ENCODE measurements at places on chromosomes 7 and 10.

DNA sequence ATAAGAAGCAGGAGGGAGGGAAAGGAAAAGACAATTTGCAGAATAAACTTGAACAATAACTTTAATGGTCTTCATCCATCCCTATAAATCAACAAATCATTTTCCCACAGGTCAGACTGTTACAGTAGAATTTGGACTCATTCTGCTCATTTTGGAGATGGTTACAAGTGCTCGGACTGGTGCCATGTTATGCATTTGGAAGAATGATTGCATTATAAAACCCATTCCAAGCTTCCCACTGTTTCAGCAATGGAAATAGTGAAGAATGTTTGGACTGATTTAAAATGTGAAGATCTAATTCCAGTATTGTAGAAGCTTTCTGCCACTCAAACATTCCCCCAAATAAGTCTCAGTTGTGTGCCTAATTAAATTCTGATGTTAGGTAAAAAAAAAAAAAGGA is 99.7 kb upstream of the ZEB1 start:
- H3K27me3 ChIP-seq = peaks cover 9% of the 10 kb centered on the region
- no peak overlapping the region for H3K27ac ChIP-seq
- no peaks in the 10 kb centered on the region for H3K4me1 ChIP-seq
- DNase-seq = no peak

GRCh38 chr10:113071446-113071845 is 121.4 kb downstream of the TCF7L2 start:
- no peak overlapping the region for H3K27ac ChIP-seq
- H3K4me1 ChIP-seq = no peaks in the 10 kb centered on the region
- H3K4me3 ChIP-seq = no peak overlapping the region
- H3K27me3 ChIP-seq = no peaks in the 10 kb centered on the region
- H3K36me3 ChIP-seq = no peaks in the 10 kb centered on the region

DNA sequence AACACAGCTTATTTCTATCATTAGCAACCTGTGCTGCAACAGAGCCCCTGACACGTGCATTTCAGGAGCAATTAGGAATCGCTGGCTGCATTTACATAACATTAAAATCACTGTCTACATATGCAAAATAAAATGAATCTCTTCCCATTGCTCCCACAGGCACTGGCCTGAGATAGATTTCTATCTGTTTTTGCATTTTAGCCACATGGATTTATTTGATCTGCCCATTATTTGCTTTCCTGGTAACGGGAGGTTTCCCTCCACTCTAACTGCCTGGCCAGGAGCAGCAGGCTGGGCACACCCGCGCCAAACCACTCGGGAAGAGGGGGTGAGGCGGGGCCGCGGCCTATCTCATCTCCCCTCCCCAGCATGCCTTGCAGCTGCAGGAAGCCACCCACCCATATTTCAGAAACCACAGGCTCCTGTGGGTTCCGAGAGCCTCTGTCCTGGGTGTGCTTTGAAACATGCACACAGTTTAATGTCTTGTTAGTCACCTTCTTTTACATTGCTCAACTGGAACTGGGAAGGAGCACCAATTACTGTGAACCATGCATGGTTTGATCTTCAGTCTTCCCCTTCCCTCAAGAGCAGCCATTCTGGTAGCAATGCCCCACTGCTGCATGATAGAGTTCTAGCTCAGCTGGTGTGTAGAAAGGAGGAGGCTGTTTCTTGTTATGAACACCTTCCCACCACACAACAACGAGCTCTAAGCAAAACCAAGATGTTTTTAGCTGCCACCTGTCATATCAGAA is 37.7 kb upstream of the IKZF1 start:
- H3K36me3 ChIP-seq = peaks cover 8% of the 10 kb centered on the region
- H3K4me1 ChIP-seq = peaks cover 88% of the 10 kb centered on the region
- DNase-seq = peak; percentile 78
- no peaks in the 10 kb centered on the region for H3K27me3 ChIP-seq
- H3K4me3 ChIP-seq = peak overlapping the region; percentile 68

- no peaks in the 10 kb centered on the region for H3K36me3 ChIP-seq
- DNase-seq = no peak
- H3K4me1 ChIP-seq = no peaks in the 10 kb centered on the region
Measured at GRCh38 chr7:41391818-41392217, 311.1 kb downstream of the INHBA start.

- no peak for DNase-seq
- peaks cover 25% of the 10 kb centered on the region for H3K4me1 ChIP-seq
- no peaks in the 10 kb centered on the region for H3K27me3 ChIP-seq
- peak overlapping the region; percentile 97 for H3K4me3 ChIP-seq
- H3K36me3 ChIP-seq = peaks cover 9% of the 10 kb centered on the region
- no peak overlapping the region for H3K27ac ChIP-seq
Measured at GRCh38 chr7:140479739-140480084, 407 bp upstream of the MKRN1 start.

DNA sequence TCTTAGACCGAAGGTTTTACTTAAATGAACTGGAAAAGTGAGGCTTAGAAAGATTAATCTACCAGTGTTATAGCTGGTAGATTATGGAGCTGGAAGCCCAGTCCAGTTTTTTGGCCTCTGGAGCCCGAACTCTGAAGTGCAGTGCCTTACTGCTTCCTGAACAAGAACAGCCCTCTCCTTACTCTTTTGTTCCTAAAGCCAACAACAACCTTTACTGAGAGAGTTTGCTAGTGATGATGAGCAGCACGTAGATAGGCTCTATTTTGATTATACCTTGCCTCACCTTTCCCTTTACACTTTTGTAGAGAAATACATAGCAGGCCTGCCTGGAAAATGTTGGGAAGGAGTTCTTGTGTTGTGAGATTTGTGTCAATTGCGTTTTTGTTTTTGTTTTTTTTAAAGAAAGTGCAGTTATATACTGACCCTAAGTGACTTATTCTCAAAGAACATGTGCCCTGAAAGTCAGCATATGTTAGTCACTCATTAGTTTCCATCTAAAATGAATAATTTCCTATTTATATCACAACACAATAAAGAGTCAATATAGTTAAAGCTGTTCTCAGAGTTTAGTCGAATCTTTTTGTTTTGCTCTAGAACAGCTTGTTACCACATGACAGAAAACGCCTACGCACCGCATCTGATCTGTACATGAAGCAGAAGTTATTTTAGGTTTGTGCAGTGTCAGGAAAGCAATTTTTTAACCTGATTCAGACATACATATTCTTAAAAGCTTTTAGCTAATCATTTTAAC is 33.0 kb downstream of the PLEKHA1 start:
- no peaks in the 10 kb centered on the region for H3K36me3 ChIP-seq
- H3K4me1 ChIP-seq = peaks cover 11% of the 10 kb centered on the region
- no peak for DNase-seq
- H3K27ac ChIP-seq = no peak overlapping the region

- no peak overlapping the region for H3K27ac ChIP-seq
- H3K36me3 ChIP-seq = no peaks in the 10 kb centered on the region
- no peak for DNase-seq
- H3K27me3 ChIP-seq = no peaks in the 10 kb centered on the region
- no peaks in the 10 kb centered on the region for H3K4me1 ChIP-seq
- no peak overlapping the region for H3K4me3 ChIP-seq
Measured at GRCh38 chr10:131547129-131547799, 235.7 kb upstream of the TCERG1L start.

DNA sequence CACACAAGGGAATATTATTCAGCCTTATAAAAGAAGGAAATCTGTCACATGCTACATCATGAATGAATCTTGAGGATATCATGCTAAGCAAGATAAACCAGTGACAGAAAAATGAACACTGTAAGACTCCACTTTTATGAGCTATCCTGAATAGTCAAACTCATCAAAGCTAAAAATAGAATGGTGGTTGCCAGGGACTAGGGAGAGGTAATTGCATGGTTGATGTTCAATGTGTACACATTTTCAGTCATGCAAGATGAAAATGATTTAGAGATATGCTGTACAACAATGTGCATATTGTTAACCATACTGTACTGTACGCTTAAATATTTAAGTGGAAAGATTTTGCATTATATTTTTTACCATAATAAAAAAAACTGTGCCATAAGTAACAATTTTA is 1349.1 kb downstream of the XPNPEP1 start:
- no peaks in the 10 kb centered on the region for H3K27me3 ChIP-seq
- no peak overlapping the region for H3K4me3 ChIP-seq
- H3K27ac ChIP-seq = no peak overlapping the region
- no peaks in the 10 kb centered on the region for H3K36me3 ChIP-seq
- DNase-seq = no peak
- H3K4me1 ChIP-seq = no peaks in the 10 kb centered on the region

DNA sequence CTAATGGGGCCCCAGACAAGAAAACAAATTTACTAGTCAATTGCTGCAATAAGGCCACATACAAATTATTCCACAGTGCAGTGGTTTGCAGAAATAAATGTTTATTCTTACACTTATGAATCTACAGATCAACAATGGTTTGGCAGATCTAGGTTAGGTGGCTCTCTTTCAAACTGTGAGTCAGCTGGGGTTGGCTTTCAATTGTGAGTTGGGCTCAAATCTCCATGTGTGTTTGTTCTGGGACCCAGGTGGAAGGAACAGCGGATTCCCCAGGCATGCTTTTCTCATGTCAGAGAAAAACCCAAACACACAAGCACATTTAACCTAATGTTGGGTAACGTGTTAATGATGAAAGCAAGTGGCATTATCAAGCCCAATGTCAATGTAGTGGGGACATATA is 25.6 kb upstream of the CELF2 start:
- no peak overlapping the region for H3K27ac ChIP-seq
- H3K27me3 ChIP-seq = peaks cover 50% of the 10 kb centered on the region
- DNase-seq = no peak
- no peaks in the 10 kb centered on the region for H3K36me3 ChIP-seq
- no peak overlapping the region for H3K4me3 ChIP-seq

- no peak for DNase-seq
- H3K4me3 ChIP-seq = no peak overlapping the region
- H3K4me1 ChIP-seq = peaks cover 28% of the 10 kb centered on the region
- H3K27me3 ChIP-seq = no peaks in the 10 kb centered on the region
- H3K36me3 ChIP-seq = peaks cover 8% of the 10 kb centered on the region
Measured at GRCh38 chr7:30463405-30464145, 15.0 kb downstream of the NOD1 start.

GRCh38 chr10:50260791-50261281 is 9.5 kb upstream of the ASAH2 start:
- H3K36me3 ChIP-seq = no peaks in the 10 kb centered on the region
- peaks cover 60% of the 10 kb centered on the region for H3K27me3 ChIP-seq
- H3K4me1 ChIP-seq = peaks cover 29% of the 10 kb centered on the region
- H3K4me3 ChIP-seq = no peak overlapping the region
- H3K27ac ChIP-seq = no peak overlapping the region

- no peak overlapping the region for H3K4me3 ChIP-seq
- H3K36me3 ChIP-seq = no peaks in the 10 kb centered on the region
- no peak overlapping the region for H3K27ac ChIP-seq
- no peak for DNase-seq
Measured at GRCh38 chr7:28207486-28208158, 27.0 kb upstream of the JAZF1 start.

GRCh38 chr7:37359662-37360444 is 88.8 kb downstream of the ELMO1 start:
- H3K36me3 ChIP-seq = peaks cover 8% of the 10 kb centered on the region
- DNase-seq = no peak
- H3K27ac ChIP-seq = peak overlapping the region; percentile 47

GRCh38 chr10:71538608-71539260 is 142.0 kb downstream of the CDH23 start:
- H3K27ac ChIP-seq = no peak overlapping the region
- no peaks in the 10 kb centered on the region for H3K27me3 ChIP-seq
- H3K4me1 ChIP-seq = peaks cover 11% of the 10 kb centered on the region
- no peak overlapping the region for H3K4me3 ChIP-seq
- H3K36me3 ChIP-seq = no peaks in the 10 kb centered on the region

- H3K27ac ChIP-seq = peak overlapping the region; percentile 59
- DNase-seq = no peak
- no peaks in the 10 kb centered on the region for H3K36me3 ChIP-seq
- H3K4me3 ChIP-seq = peak overlapping the region; percentile 3
Measured at GRCh38 chr7:143372070-143372469, 9.1 kb upstream of the ZYX start.

DNA sequence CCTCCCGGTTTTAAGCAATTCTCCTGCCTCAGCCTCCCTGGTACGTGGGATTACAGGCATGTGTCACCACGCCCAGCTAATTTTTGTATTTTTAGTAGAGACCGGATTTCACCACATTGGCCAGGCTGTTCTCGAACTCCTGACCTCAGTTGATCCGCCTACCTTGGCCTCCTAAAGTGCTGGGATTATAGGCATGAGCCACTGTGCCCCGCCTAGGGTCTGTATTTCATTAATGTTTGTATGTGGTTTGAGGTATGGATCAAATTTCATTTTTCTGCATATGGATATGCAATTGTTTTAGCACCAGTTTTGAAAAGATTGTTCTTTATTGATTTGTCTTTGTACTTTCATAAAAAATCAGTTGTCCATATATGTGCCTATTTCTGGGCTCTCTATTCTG is 26.0 kb downstream of the CYP26A1 start:
- H3K4me3 ChIP-seq = no peak overlapping the region
- no peak overlapping the region for H3K27ac ChIP-seq
- H3K36me3 ChIP-seq = no peaks in the 10 kb centered on the region
- H3K4me1 ChIP-seq = no peaks in the 10 kb centered on the region
- DNase-seq = no peak

- H3K4me3 ChIP-seq = no peak overlapping the region
- H3K4me1 ChIP-seq = no peaks in the 10 kb centered on the region
- no peaks in the 10 kb centered on the region for H3K27me3 ChIP-seq
- no peak for DNase-seq
- no peak overlapping the region for H3K27ac ChIP-seq
Measured at GRCh38 chr10:105210546-105210945, 569.5 kb downstream of the SORCS3 start.

DNA sequence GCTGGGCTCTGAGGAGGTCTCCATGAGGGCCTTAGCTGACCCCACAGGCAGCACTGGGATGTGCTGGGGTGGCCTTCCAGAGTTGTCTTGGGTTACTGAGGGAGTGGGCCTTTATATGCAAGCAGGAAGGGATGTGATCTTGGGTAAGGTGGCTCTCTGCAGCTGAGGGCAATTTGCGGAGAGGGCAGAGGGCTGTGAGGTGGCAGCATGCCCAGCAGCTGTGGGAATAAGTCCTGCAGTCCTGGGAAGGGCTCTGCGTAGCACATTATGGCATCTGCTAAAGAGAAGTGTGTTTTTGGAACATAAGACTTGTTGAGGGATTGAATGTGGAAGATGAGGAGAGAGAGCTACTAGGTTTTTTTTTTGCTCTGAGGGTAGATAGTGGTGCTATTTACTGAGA is 99.6 kb upstream of the KMT2E start:
- H3K27ac ChIP-seq = no peak overlapping the region
- H3K4me1 ChIP-seq = peaks cover 2% of the 10 kb centered on the region
- H3K36me3 ChIP-seq = no peaks in the 10 kb centered on the region
- DNase-seq = no peak
- H3K4me3 ChIP-seq = no peak overlapping the region

- DNase-seq = peak; percentile 79
- peak overlapping the region; percentile 98 for H3K4me3 ChIP-seq
- peak overlapping the region; percentile 98 for H3K27ac ChIP-seq
- H3K4me1 ChIP-seq = peaks cover 44% of the 10 kb centered on the region
- peaks cover 16% of the 10 kb centered on the region for H3K36me3 ChIP-seq
- no peaks in the 10 kb centered on the region for H3K27me3 ChIP-seq
Measured at GRCh38 chr10:11162828-11163599, 145.3 kb downstream of the CELF2 start.
